ENCODE measurements at places on chromosomes 7 and 10. TPM values are rescaled to one million over a fixed set of nuclear protein-coding genes. Genes with fewer than 3 reads are reported as not detected.

Gene ASZ1
- polyA plus RNA-seq, result not detected

Gene CALHM2
- 9.3 TPM for polyA plus RNA-seq

Gene CYP26C1
- not detected for polyA plus RNA-seq

Gene ADGRA1
- polyA plus RNA-seq, result 31.1 TPM

Gene SPDYE9
- 0.36 TPM for polyA plus RNA-seq

Gene COL28A1
- polyA plus RNA-seq, result 7.9 TPM

Gene CHN2
- 22.7 TPM for polyA plus RNA-seq

Gene TMEM26
- polyA plus RNA-seq, result 2.0 TPM
